ENCODE measurements at places on chromosomes 3 and 15.

DNA sequence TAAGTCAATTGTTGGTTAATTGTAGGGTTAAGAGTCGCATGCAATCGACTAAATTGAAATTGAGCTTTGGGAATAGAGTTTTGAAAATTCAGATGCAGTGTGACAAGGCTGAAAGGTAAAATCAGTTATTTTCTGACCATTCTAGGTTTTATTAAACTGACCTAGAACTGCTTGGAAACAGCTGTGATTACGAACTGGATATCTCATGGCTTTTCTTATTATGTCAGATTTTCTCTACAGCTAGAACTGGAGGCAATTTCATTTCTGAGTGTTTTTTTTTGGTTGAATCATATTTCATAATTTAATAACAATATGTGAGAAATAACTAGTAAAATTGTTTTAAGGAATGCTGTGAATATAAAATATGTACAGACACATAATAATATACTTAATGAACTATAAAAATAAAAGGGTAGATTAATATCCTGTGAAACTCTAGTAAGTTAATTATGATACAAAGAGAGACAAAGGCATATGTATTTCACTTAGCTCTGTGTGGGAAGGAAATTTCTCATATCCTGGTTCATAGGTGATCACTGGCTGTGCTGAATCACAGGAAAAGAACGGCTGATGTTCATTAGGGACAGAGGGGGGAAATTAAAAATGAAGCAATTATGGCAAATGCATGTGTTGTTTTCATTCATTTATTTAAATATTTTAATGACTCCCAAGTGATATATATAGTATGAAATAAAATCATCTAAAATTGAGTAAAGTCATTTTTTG lies 403.2 kb downstream of the ZIC1 start:
- DNase-seq: no peak

DNA sequence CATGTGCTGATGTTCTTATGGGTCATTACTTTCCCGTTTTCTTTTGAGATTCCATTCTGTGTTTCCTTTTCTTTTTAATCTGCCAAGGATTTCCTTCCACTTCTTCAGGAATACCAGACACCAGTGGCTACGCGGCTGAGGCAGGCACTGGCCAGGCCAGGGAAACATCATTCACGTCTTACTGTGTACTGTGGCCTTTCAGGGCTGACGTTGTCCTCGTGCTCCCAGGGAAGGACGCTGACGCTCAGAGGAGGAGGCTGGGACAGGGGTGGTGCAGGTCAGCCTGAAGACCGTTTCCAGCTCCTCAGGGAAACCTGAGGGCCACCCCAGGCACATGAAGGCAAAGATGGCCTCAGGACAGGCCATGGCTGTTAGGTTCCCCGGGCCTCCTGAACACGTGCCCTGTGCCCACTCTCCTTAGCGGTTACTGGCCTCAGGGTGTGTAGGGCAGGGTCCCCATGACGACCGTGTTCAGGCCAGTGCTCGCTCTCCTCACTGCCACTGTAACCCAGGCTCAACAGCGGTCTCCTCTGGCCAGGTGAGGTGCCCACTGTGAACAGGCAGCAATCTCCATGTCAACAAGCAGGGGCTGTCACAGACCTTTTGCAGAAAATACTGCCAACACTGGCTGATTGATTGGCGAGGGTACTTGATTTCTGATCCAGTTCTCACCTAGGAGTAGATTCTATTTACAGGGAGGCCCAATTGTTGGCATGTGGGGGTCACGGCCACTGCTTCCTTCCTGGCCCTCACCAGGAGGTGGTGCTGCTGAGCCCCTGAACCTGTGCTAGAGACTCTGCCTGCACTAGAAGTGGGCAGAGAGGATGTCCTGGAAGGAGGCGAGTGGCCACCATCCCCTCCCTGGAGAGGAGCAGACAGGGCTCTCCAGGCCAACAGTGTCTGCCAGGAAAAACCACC lies 169.5 kb downstream of the ATP10A start:
- DNase-seq: peak; percentile 19

GRCh38 chr15:34820110-34820509 lies 24.8 kb upstream of the ACTC1 start:
- DNase-seq: no peak

DNA sequence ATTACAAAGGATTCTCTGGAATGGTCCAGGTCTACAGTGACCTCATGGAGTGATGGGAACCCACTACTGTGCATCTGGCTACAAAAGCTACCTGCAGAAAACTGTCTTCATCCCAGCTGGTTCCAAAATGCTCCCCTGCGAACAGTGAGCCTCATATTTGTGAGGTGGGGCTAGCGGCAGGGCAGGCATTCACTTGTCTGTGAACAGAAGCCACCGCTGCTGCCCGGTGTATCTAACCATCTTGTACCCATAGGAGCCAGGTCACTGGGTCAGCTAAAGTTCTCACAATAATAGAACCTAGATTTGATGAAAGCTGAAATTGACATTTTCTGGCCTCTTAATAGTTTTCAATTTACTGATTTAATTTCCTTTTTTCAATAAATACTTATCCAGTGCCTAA lies 150.7 kb downstream of the KLF13 start:
- DNase-seq: no peak

GRCh38 chr15:41660235-41661077 lies at the start of gene MGA:
Gene MGA, plus strand, starts transcription at chr15:41660405.
- DNase-seq: peak; percentile 94

DNA sequence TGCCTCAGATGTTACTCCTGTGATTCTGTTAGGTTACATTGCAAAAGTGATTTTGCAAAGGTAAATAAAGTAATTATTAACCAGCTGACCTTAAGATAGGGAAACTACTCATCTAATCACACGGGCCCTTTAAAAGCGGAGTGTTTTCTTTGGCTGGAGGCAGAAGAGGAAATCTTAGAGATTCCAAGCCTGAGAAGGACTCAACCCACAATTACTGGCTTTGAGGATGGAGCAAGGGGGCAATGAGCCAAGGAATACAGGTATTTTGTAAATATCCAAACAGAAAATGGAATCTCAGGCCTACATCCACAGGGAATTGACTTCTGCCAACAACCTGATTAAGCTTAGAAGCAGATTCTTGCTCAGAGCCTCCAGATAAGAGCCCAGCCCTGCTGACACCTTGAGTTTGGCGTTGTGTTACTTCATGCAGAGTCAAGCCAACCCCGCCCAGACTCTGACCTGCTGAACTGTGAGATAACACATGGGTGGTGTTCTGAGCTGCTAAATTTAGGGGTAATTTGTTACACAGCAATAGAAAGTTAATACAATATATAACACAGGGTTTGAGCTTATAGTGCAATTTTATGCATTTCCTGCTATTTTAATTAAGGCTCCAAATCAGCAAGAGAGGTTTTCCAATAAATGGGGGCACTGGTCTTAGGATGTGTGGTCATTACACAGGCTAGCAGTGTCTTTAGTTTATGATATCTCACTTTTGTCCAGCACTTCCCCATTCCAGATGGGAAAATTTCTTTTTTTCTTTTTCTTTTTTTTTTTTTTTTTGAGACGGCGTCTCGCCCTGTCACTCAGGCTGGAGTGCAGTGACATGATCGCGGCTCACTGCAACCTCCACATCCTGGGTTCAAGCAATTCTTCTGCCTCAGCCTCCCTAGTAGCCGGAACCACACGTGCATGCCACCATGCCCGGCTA lies 19.5 kb downstream of the NFKBIZ start:
- DNase-seq: no peak

DNA sequence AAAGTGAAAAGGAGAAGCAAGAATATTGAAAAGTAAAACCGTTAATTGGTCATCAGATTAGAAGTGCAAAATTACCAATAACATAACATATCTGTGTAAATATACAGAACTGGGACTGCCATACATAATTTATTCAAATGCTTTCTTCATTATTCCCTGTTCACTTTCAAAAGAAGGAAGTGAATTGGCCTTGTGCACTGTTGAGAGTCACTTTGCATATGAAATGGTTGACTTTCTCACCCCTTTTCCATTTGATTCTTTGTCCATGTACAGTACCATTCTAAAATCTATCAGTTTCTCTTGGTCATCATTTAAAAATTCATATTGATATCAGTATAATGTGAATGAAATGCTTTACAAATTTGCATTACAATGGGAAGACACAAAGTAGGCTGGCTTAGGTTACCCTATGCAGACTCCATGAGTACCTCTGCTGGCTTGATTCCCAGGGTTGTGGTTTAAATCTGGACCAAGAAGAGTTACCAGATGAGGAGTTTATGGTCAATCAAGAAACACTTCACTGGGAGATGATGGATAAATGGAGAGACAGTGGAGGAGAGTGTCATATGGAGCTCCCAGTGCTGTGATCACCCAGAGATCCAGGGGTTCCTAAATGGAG lies 210.9 kb upstream of the TOPAZ1 start:
- DNase-seq: no peak

DNA sequence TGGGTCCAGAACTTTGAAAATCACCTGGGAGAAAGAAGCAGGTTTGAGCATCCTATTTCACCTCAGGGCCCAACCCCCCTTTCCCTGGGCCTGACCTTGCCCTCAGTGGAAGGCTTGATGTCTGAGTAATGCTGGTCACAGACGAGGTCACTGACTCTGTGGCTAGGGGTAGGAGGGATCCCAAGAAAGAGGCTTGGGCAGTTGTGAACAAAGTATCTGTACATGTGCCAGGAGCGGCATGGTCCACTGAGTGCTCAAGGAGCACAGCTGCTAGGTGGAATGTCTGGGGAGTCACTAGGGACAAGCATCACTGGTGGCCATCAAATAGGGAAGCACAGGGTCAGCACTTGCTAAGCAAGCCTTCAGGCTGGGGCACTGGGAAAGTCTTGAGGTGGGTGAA lies 7.3 kb downstream of the CCDC71 start:
- DNase-seq: no peak

- no peak for DNase-seq
Observed at GRCh38 chr3:66463054-66463631, 37.7 kb downstream of the LRIG1 start.

DNA sequence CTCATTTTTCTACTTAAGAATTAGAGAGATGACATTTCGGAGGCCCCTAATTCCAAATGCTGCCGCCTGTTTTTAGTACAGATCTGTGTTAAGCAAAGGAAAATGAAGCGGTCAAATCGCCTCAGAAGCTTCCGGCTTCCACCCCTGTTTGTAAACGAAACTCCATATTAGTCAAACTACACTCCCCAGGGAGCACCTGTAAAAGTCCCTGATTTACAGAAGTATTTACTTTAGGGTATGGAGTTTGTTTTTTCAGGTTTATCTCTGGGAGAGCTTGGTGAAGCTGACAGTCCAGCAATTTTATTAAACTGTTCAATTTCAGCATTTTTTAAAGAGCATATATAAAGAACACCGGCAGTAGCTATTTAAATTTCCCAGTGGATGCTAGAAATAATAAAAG lies 319.8 kb downstream of the FHIT start:
- no peak for DNase-seq

GRCh38 chr15:82663186-82663600 lies 16.0 kb upstream of the CPEB1 start:
- peak; percentile 16 for DNase-seq

DNA sequence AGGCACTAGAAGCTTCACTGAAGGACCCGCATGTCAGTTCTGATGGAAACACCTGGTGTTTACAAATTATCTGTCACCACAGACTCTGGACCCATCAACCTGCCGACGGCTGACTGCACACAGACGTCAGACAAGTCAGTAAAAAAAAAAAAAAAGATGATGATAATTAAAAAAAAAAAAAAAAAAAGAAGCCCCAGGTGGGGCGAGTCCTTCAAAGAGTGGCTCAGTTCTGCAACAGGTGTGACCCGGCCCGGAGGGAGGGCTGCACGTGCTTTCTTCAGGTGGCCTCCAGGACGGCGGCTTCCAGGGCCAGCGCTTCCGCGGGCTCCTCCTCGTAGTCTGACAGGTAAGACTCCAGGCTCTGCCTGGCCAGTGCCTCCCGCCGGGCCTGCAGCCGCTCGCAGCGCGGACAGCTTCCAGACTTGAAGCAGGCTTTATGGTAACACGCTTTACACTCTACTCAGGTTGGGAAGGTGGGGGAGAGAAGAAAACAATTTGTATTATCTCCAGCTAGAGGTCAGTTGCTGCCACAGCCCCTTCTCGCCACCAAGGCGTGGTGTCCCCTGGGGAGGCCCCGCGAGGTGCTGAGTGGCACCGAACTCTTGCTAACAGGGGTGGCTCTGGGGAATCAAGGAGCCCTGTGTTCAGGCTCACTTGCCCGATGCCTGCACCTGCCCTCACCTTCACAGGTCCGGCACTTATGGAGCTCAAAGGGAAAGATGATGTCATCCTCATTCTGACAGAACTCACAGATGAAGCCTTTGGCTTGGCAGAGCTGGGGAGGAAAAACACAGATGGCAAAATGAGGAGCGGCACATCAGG lies 61.8 kb downstream of the RUBCN start:
- DNase-seq: no peak

GRCh38 chr3:129521611-129522010 lies 6.8 kb upstream of the RHO start:
- DNase-seq: no peak

GRCh38 chr3:195809796-195810454 lies 1.8 kb downstream of the MUC4 start:
- no peak for DNase-seq

- DNase-seq: no peak
Observed at GRCh38 chr15:62853841-62854225, 188.7 kb upstream of the TPM1 start.

DNA sequence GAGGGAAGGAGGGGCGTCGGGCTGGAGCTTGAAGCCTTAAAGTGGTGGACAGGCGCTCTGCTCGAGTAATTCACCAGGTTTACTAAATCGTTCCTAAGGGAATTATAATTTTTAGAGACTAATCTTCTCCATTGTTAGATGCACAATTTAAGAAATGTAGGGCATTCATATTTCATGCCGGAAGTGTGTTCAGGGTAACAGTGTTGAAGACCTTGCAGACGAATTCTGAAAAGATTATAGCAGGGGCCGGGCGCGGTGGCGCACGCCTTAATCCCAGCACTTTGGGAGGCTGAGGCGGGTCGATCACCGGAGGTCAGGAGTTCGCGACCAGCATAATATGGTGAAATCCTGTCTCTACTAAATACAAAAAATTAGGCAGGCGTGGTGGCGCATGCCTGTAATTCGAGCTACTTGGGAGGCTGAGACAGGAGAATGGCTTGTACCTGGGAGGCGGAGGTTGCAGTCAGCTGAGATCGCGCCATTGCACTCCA lies 365 bp upstream of the GTF2A2 start:
- no peak for DNase-seq

- no peak for DNase-seq
Observed at GRCh38 chr15:67190813-67191212, 63.6 kb downstream of the AAGAB start.

DNA sequence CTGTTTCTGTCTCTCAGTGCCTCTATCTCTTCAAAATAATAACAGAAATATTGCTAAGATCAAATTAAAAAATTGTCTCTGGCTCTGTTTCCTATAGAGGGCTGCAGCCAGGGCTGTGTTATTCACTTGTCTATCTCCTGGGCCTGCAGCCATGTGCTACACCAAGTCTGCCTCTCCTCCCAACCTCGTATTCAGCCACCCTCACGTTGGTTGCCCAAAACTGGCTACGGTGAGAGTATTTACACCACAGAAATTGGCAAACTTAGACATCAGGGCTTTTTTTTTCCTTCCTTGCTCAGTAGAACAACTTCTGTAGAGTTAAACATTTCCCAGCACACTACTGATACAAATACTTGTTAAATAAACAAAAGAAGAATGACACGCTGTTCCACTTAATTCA lies 320.9 kb upstream of the ICE2 start:
- DNase-seq: no peak

- peak; percentile 26 for DNase-seq
Observed at GRCh38 chr15:74307827-74308811, 59.3 kb downstream of the CYP11A1 start.

Data from CD4-positive, alpha-beta T cell treated with Interleukin-12 subunit alpha and Interleukin-12 subunit beta, for 1 hour (primary cell).